ENCODE measurements at places on chromosomes 4 and X.

- no peak for DNase-seq
These were observed 24.4 kb downstream of the GAB1 start for GRCh38 chr4:143360838-143361625.

GRCh38 chrX:104118765-104119164 is 6.4 kb downstream of the ZCCHC18 start:
- no peak for DNase-seq

DNA sequence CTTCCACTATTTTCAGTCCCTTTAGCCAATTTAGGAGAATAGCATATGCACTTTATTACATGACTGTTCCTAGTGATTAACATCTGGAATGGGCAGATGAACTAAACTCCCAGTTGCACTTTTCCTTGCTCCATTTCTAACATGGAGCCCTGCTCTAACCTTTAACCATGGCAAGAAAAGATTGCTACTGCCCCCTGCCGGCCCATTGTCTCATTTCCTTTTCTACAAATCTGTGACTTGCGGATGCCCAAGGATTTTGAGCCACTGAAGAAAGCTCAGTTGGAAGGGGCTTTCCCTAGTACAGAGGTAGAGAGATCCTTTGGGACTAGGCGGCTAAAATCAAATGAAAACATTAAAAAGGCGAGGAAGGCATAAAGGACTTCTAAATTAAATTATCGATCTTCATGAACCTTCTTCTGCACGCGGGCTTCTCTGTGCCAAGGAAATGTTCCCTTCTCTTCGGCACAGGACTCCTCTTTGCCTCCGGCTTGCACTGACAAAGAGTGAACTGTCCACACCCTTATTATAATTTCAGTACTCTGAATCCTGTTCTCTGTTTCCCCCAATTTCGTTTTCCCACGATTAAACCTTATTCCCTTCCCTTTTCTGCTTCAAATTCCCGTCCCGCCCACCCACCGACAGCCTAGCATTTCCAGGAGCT is 577 bp upstream of the GLRA2 start:
- DNase-seq, result no peak

DNA sequence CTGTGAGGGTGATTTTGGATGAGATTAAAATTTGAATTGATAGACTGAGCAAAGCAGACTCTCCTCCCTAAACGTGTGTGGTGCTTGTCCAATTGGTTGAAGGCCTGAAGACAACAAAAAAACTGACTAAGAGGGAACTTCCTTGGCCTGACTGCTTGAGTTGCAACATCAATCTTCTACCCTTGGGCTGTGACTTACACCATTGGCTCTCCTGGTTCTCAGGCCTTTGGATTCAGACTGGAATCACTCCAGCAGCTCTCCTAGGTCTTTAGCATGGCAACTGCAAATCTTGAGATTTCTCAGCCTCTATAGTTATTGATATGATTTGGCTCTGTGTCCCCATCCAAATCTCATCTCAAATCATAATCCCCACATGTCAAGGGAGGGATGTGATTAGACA is 49.7 kb upstream of the IGFBP7 start:
- DNase-seq, result no peak

DNA sequence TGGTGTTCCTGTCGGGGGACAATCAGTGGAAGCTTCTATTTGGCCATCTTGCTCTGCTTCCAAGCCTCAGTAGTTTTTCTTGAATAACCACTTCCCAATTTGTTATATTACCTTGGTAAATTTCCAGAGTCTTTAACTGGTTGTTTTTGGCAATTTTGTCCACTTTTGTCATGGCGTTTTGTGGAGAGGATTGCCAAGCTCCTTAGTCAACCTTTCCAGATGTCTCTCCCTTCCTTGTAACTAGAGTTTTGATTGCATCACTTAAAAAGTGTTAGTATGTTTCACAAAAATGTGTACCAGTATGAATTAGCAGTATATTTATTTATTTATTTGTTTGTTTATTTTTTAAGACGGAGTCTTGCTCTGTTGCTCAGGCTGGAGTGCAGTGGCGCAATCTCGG is 15.8 kb upstream of the UXT start:
- DNase-seq, result no peak

GRCh38 chr4:55553441-55554201 is 6.9 kb upstream of the CLOCK start:
- no peak for DNase-seq

- DNase-seq, result no peak
These were observed 62.4 kb downstream of the TRMT44 start for GRCh38 chr4:8502836-8503585.

DNA sequence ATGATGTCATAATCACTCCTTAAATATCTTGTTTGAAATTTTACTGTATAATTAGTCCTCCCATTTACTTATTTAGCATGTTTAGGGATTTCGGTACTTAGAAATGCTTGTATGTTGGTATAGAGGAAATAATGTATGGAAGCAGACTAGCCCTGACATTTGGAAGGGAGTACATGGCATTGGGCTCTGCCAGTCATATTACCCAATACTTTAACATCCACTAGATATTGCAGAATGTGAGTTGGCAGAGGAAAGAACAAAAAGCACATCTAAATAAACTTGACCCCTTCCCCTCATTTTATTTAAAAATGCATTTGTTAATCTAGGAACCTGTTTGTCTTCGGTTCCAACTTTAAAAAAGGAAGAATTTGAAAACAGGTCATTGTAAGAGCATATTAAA is 77.8 kb downstream of the RS1 start:
- no peak for DNase-seq

DNA sequence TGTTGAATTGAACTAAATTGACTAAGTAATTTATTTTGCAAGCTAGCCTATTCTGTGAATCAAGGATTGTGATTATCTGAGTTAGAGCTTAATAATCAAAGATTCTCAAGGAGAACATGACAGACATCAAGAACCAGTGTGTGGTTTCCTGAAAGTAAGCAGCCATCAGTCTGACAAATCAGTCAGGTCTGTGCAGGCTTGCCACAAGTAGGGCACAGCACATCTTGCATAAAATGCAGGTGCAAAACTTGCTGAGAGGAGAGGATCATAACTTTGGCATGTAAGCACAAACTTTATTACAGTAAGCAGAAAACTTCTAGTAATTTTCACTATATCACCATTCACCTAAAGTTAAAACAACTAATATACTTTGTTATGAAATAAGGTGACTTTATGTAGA is 22.5 kb downstream of the FAM241A start:
- no peak for DNase-seq

DNA sequence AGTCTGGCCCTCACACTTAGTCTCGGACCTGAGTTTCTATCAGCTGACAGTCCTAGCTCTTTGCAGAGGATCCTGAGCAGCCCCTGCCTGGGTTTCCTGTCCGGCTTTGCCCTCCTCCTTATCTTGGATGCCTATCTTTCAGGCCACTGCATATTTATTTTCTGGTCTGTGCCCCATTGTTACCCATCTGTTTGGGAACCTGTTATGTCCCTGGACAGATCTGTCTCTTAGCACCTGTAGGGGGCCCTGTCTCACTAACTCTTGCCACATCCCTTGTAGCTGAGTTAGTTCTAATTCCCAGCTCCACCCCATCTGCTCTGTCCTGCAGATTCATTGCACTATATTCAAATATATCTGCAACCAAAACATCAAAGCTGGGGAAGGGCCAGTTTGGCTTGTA is 514.9 kb upstream of the LCORL start:
- DNase-seq, result no peak

- no peak for DNase-seq
These were observed 17.1 kb downstream of the PSAPL1 start for GRCh38 chr4:7417639-7418038.

DNA sequence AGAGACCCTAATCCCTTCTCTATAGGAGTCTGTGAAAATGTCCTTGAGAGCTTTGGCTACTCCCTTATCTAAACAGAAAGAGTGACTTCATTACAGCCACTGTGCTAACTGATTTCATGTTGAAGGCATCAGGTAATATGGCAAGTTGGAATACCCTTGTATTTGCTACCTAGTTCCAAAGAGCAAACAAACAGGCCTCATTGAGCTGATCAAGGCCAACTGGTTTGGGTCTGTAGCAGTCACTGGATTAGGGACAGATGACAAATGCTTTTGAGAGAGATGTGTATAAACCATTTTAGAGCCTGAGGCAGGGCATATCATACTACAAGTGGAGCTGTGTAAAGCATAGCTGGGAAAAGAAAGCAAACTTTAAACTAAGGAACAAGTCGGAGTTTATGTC is 22.9 kb upstream of the PDLIM5 start:
- DNase-seq, result no peak

GRCh38 chr4:158785718-158786117 is 16.9 kb downstream of the FNIP2 start:
- no peak for DNase-seq

- no peak for DNase-seq
These were observed 17.6 kb upstream of the KIAA1210 start for GRCh38 chrX:119145241-119145653.

GRCh38 chr4:184102488-184102887 is 115.2 kb downstream of the ENPP6 start:
- DNase-seq, result no peak

DNA sequence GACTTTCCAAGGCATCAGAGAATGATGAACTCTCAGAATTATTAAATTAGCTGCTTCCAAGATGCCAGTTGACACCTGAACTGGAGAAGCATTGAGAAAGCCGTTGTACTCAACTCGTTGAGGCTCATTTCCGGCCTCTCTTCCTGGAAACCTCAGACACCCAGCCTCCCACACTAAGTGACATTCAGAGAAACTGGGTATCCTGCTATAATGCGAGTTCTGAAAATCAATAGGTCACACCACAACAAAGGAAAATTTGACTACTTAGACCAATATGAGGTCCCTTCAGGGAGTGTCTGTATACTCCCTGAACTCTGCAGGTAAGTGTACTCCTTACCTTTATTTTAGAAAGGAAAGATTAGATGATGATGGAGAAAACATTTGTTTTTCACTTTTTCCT is 51.2 kb downstream of the ENPEP start:
- DNase-seq, result no peak

DNA sequence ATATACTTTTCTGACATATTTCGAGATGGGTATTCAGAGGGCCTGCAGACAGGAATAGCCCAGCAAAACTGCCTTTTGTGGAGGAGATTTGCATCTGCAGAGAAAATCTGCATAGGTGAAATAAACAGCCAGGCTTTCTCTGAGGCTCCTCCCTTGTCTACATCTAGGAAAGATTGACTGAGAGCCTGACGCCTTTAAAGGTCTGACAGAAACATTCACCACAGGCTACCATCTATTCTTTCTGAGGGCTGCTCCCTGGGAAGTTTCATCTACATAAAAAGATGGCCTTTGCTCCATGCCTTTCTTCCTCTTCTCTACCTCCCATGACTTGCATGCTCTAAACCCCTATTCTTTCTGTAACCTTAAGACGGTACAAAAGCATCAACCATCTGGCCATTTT is 55.0 kb upstream of the AP1S2 start:
- no peak for DNase-seq

DNA sequence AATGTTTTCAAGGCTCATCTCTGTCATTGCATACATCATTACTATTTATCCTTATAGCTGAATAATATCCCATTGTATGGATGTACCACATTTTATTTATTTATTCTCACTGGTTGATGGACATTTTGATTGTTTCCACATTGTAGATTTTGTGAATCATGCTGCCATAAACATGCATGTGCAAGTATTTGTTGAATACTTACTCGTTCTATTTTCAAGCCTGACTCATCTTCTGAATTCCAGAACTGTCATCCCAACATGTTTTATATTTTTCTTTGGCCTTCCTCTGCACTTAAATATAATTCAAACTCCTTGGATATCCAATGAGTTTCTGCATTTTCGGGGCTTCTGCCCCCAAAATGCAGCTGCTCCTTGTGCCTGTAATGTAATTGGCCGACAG is 77.6 kb downstream of the MXRA5 start:
- no peak for DNase-seq

DNA sequence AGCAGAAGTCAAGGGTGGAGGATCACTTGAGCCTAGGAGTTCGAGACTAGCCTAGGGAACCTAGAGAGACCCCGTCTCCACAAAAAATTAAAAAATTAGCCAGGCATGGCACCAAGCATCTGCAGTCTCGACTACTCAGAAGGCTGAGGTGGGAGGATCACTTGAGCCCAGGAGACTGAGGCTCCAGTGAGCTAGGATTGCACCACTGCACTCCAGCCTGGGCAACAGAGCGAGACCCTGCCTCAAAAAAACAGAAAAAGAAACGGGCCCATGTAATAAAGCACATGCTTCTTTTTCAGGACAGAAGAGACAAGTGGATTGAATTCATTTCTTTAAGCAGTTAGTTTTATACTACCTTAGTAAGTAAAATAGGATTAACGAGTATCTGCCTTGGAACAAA is 42.0 kb downstream of the ELOVL6 start:
- no peak for DNase-seq

DNA sequence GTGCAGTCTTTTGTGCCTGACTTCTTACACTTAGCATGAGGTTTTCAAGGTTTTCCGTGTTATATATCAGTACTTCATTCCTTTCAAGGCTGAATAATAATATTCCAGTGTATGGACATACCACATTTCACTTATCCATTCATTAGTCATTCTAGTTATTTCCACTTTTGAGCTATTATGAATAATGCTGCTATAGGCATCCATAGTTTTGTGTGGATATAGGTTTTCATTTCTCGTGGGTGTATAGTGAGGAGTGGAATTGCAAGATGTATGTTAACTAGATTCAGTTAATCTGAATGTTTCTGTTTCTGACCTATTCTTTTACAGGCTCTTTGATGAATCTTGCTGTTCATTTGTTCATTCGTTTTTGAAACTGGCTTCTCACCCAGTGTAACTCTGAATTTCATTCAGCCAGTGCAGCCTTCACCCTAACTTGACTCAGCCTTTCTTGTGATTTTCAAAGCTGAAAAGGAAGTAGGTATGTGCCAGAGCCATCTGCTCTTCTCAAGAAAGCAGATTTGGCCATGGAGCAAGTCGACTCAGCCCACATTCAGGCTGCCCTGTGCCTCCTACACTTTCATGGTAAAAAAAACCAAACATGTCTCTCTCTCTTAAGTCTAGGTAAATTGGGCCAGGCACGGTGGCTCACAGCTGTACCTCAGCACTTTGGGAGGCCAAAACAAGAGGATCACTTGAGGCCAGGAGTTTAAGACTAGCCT is 56.3 kb upstream of the NOCT start:
- no peak for DNase-seq

DNA sequence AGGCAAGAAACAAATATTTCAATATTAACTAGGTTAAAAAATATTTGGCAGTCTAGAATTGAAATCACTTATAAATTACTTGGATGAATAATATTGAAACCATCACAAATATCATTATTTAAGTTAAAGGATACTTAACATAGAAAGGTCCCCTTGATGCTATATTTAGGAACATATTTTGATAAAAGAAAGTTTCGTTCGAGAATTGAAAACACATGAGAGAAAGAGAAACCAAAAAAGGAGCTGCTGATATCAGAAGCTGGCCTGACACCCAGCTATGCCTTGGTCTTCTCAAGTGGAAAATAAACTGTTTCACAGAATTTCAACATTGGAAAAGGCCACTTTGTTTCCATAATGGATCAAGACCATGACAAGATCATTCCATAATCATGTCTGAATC is 762.4 kb downstream of the DMD start:
- no peak for DNase-seq

GRCh38 chrX:106707771-106708454 is 18.6 kb upstream of the RNF128 start:
- DNase-seq, result no peak
